ENCODE measurements at places on chromosomes 1 and 21.
A peak's percentile ranks its signal among the peaks of the same experiment; 100 is the strongest.

- DNase-seq, result peak; percentile 95
These were observed at the start of gene AHCTF1 for GRCh38 chr1:246931549-246932365. TSS of gene AHCTF1 (minus strand) at chr1:246931948. CDS start at chr1:246918370, 13,578 bp downstream.

- DNase-seq, result no peak
These were observed 3.0 kb upstream of the SMYD2 start for GRCh38 chr1:214277704-214278635.

- DNase-seq, result no peak
These were observed 159.0 kb downstream of the PTBP2 start for GRCh38 chr1:96880626-96881025.

DNA sequence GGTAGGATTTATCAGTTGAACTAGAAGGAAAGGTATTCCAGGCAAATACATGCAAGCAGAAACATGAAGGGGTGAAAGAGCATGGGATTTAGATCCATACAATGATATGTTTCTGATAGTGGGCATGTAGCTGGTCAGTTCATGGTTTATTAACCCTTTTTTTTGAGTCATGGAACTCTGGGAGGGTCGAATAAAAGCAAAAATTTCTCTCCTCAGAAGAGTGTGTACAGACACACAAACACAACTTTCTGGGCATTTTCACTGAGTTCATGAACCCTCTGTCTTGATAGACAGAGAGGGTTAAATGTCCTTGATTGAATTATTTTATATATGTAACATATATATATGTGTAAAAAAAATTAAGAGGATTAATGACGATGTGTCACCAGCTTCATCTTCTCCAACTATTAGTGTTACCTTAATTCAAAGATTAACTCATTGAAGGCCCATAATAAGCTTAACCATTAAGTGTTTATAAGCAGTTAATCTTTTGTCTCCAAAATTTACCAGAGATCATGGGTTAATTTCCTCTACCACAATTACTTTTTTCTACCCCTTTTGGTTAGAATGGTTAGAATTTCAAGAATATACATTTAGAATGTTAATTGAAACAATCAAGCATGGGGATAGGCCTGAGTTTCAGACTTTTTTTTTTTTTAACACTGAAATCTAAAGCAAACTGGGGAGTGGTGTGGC lies 4.6 kb downstream of the JUN start:
- no peak for DNase-seq

- no peak for DNase-seq
These were observed 485.4 kb downstream of the AMY1C start for GRCh38 chr1:104235141-104235540.

DNA sequence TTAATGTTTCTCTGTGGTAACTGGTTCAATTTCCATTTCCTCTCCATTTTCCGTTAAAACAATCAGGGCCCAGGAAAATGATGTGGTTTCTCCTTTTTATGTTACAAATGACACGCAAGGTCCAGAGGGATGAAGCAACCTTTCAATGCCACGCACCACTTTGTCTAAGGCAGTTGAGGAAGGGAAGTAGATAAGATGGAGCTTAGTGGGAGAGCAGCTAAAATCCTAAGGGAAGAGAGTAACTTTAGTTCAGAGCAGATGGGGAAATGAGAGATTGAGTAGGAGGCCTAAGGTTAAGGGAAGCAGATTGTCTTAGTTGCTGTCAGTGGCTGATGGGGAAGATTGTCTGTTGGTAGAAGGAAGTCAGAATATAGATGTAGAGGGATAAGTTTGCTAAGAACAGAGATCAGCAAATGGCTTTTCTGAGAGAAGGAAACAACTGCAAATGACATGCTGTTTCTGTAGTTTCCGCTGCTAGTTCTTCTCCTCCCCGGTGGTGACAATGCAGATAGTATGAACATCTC lies 660 bp downstream of the CD1C start:
- DNase-seq, result no peak

DNA sequence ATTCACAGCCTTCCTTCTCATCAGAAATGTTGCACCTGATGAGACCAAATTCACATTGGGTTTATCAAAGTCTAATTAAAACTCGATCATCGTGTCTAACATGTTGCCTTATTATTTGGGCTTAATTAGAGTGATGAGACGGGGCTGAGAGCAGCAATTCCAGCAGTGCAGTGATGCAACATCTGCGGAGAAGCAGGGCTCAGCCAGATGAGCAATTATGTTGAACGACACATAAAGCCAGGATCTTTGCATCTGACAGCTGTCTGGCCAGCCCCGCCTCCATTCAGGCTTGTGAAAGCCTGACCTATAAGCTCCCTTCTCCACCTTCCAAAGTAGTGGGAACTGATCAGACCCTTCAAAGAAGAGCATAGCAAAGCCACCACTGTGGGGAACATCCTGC lies 109.8 kb downstream of the C1orf94 start:
- no peak for DNase-seq

- DNase-seq, result no peak
These were observed 295.4 kb upstream of the PBX1 start for GRCh38 chr1:164263540-164263939.

- DNase-seq, result no peak
These were observed 133.4 kb downstream of the NEK7 start for GRCh38 chr1:198290089-198290683.

- no peak for DNase-seq
These were observed 715.0 kb upstream of the ADAMTS5 start for GRCh38 chr21:27681841-27682240.

GRCh38 chr1:180287988-180288705 lies 58.1 kb downstream of the LHX4 start:
- no peak for DNase-seq
